ENCODE measurements at places on chromosomes 3 and 15.

- no peak for DNase-seq
Measured at GRCh38 chr3:1609416-1609815, 489.2 kb upstream of the CNTN4 start.

DNA sequence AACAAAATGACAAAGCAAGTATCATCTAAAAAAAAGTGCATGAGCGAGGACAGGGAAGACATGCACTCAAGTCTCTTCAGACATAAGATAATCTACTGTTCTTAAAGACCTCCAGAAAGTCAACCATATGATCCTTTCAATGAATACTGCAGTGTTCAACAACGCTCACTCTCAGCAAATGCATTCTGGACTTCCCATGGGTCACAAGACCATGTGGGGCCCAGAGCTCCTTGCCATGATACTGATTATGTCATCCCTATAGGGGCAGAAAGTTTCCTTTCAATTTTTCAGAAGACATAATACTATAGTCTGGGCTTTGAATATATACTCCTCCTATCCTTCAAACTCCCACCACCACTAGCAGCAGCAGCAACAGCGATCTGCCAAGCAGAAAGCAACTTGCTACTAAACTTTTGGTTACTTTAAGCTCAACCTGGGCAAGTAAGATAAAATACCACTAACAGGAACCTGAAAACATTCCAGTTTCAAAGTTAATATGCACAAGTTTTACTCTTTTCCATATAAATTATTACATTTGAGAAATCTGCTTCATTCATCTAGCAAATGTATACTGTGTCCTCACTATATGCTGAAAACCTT lies 143.5 kb downstream of the ADAM10 start:
- DNase-seq: no peak

GRCh38 chr15:26889298-26889898 lies 22.5 kb downstream of the GABRA5 start:
- DNase-seq: peak; percentile 67

GRCh38 chr15:23072633-23073032 lies 33.3 kb upstream of the TUBGCP5 start:
- no peak for DNase-seq

DNA sequence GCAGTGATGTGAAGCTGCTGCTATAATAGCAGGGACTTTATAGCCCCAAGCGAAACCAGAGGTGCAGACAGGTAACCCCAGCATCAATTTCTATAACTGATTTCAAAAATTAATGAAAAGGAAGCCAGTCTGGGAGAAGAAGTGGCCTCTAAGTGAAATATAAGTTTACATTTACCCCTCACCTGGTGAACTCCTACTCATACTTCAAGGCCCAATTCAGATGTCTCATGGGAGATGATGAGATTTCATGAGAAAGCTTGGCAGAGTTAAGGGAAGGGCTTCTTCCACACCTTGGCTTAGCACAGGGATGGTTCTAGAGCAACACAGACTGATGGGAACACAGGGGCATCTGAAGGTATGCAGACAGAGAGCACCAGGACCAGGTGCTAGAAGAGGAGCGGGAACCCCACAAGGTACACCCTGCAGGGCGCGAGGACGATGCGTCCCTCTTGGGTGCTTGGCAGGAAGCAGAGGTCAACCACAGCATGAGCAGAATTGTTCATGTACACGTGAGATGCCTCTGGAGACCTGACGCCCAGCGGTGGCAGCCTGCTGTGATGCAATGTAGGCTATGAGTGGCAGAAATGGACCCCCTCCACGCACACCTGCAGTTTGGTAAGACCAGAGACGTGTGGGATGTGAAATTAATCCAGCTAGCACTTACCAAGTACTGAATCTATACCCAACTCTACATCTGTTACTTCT lies 102.9 kb downstream of the SRGAP3 start:
- no peak for DNase-seq

GRCh38 chr3:31895471-31895870 lies 85.6 kb downstream of the OSBPL10 start:
- no peak for DNase-seq

GRCh38 chr3:167978486-167978885 lies 117.2 kb downstream of the GOLIM4 start:
- DNase-seq: no peak

GRCh38 chr3:163490119-163490518 lies 1588.2 kb downstream of the SI start:
- DNase-seq: peak; percentile 44

GRCh38 chr3:42157540-42158538 lies 66.7 kb downstream of the TRAK1 start:
- no peak for DNase-seq

DNA sequence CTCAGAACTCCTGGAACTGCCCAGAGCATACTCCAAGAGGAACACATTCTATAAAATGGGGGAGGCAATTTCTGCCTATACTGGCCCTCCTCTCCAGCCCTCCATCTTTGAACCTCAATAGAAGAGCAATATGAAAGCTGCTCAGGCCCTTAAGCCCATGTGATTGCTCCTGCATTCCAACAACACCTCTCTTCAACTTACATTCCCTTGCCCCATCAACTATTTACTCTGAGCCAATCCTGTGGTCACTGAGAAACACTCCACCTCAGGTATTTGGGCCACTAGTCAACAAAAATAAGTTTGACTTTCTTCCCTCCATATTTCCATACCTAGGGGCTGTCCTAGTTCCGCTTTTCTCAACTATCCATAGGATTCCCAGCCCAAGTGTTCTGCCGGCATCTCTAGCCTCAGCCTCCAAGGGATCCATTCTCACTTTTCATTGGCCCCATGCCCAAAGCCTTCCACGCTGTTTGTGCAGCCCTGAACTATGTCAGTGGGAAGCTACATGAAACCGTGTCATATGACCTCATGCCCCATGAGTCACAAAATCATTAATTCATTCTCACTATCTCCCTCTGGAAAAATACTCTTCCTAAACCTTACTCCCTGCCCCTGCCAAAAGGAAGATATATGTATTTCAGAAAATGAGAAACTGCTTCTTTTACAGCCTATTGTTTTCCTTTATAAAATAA lies 61.6 kb downstream of the GJD2 start:
- DNase-seq: no peak

- DNase-seq: no peak
Measured at GRCh38 chr3:189789432-189789831, 158.2 kb downstream of the TP63 start.

- no peak for DNase-seq
Measured at GRCh38 chr3:125069452-125069851, 13.7 kb upstream of the HEG1 start.

GRCh38 chr3:181618260-181618659 lies 93.5 kb upstream of the SOX2 start:
- no peak for DNase-seq

GRCh38 chr3:59692117-59692516 lies 642.3 kb upstream of the CFAP20DC start:
- no peak for DNase-seq

GRCh38 chr3:149967086-149967685 lies 3.5 kb downstream of the PFN2 start:
- DNase-seq: no peak

DNA sequence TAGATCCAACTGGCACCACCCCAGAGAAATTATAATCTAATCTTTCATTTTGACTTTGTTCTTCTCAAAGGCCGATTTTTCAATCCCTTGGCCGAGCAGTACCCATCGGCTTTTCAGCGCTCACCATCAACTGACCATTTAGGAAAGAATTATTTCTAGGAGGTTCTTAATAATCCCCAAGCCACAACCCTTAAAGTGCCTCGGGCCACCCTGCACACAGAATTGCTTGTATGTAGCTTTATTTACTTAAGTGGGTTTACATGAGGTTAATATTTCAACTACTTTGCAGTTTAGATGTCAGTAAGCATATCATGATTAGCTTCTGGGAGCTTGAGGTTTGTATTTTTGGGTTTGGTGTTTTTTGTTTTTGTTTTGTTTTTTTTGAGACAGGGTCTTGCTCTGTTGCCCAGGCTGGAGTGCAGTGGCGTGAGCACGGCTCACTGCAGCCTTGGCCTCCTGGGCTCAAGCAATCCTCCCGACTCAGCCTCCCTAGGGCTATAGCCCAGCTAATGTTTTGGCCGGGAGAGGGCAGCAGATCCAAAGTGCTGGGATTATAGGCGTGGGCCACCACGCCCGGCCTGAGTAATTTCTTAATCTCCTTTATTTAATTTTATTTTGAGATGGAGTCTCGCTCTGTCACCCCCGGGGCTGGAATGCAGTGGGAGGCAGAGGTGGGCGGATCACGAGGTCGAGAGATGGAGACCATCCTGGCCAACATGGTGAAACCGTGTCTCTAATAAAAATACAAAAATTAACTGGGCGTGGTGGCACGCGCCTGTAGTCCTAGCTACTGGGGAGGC lies 801 bp upstream of the CDAN1 start:
- no peak for DNase-seq

DNA sequence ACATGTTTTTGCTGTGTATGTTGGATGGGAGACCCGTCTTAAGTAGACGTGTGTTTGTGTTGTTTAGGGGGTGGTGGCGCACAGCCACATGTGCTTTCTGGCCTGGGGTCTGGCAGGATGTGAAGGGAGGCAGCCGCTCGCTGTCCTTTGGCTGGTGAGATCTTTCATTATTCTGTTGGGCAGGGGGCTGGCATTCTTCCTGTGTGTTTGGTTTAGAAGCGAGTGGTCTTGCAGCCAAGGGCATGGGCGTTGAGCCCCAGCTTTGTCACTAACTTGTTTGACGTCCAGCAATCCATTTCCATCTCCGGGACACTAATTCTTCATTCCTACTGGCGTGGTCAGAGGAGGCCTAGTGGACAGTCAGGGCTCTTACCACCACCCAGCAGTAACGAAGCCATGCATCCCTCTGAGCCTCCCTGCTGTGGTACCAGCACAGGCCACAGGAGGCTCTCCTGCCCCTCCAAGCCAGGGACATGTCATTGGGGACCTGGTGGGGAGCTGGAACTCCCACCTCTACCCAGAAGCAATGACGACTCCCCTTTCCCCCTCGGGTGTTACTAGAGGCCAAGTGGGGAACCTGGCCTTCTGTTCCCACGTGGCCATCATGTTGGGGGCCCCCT lies 10.7 kb downstream of the THSD4 start:
- no peak for DNase-seq

- DNase-seq: no peak
Measured at GRCh38 chr3:126136428-126137220, 43.8 kb downstream of the ALDH1L1 start.

DNA sequence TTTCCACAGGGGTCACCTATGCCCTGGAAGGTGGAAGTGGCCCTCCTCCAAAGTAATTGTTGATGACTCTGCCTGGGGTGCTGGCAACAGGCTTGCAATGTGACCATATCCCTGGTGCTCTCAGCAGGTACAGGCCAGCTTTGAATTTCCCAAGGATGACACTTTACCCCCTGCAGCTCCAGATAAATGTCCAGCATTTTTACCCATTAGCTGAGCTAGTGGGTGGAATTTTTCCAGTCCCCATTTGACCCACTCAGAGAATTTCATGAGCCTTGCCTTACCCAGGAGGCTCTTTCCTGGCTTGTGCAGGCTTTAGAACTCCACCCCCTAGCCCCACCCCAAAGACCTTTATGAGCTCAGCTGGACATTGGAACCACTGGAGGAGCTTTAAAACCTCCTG lies 77.6 kb downstream of the ST8SIA2 start:
- no peak for DNase-seq

DNA sequence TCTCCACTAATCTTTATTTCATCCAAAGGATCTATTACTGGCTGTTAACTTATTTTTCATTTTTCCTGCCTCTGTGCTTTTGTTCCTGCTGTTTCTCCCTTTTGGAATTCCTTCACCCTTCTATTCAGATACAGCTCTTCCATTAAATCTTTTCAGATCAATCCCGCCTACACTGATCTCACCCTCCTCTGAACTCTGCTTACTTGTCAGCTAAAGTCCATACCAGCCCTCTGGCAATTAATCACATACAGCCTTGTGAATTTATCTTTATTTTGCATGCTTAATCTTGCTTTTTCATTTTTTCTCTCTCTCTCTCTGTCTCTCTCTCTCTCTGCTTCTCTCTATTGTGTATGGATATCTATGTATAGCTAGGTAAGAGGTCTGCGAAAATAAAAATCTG lies 100.8 kb upstream of the UMPS start:
- no peak for DNase-seq

DNA sequence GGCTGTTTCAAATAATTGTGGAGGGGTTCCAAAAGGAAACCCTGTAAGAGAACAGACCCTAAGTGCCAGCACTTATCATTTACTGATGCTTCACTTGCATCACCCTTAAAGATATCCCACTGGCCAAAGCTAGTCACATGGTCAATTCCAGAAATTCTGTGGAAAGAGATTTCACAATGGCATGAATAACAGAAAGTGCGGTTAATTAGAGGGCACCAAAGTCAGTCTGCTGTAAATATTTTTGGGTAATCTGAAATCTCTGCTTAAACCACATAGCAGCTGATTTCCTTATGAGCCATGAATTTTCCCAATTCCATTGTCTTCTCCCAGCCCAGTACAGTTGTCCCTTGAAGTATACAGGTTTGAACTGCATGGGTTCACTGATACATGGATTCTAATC lies 346.1 kb downstream of the SI start:
- no peak for DNase-seq

- DNase-seq: no peak
Measured at GRCh38 chr3:169780742-169781141, 7.5 kb downstream of the MYNN start.

GRCh38 chr3:127264292-127264691 lies 23.6 kb downstream of the PRR20G start:
- no peak for DNase-seq

DNA sequence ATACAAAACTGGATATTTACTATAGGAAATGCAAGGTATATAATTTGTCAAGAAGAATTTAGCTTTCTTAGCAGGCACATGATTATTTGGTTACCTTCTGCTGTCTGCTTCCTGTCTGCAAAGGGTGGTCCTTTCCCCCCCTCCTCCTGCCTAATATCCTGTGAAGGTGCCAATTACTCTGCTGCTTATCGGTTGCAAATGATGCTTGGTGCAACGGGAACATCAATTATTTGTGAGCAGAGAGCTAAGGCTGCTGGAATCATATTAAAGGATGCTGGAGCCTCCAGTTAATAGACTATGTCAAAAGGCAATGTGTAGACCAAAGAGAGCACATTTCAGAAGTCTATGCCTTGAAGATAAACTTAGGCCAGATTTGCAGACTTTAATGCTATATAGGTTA lies 443.7 kb upstream of the ONECUT1 start:
- DNase-seq: no peak

GRCh38 chr3:128382221-128382807 lies 84.4 kb downstream of the DNAJB8 start:
- DNase-seq: no peak

DNA sequence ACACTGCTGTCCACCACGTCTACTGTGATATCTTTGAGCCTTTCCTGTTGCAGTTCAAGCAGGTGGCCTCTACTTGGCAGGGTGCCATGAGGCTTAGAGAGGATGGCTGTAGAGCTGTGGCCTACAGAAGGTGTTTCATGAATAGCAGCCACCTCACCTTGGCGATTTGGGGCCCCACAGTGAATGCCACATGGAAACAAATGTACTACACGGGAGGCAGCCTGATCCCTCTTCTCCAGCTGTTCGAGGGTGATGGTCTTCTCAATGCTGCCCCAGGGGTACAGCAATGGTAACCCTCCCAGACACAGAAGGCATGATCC lies 70.7 kb downstream of the FAM43A start:
- DNase-seq: no peak

GRCh38 chr3:40358454-40358853 lies 28.5 kb upstream of the ENTPD3 start:
- no peak for DNase-seq

GRCh38 chr3:39147711-39148434 lies 5.5 kb downstream of the CSRNP1 start:
- peak; percentile 66 for DNase-seq

Measured in stimulated activated CD4-positive, alpha-beta T cell treated with anti-CD3 and anti-CD28 coated beads, Interleukin-15, amount 100 ng/mL, for 24 hours (primary cell).